ENCODE measurements at places on chromosomes 5 and 9.
A peak's percentile ranks its signal among the peaks of the same experiment; 100 is the strongest.

DNA sequence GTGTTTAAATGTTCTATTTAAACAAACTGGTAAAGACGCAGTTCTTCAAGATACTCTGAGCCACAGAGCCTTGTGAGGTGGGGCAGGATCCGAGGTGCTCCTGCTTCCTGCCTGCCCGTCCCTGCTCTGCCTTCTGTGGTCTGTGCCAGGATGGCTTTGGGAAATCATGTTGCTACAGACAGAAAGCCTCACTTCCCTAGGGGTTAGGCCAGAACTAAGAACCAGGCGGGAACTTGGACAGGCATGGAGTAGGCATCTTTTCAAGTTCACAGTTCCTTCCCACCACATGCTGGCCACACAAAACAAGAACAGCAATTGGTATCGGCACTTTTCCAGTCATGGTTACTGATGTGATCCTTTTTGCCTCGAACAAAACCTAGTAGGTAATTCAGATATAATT lies 67.7 kb upstream of the SPOCK1 start:
- no peak for DNase-seq

DNA sequence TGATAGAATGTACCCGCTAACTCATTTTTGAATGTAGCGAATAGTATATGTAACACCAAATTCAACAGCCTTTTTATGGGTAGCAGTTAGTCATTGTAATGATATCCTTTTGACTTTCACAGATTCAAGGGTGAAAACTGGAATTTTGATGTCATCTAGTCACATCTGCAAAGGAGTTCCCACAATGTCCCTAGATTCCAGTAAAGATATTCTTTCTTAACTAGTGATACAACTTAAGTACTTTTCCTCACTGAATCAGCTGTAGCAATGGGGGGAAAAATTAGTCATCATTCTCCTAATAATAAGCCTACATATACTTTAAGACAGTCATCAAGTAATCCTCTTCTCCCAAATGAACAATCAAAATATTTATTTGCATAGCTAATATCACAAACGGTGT lies 11.5 kb upstream of the SSBP2 start:
- DNase-seq = no peak

GRCh38 chr5:163506095-163506457 lies 657 bp downstream of the MAT2B start:
- no peak for DNase-seq

GRCh38 chr9:21504894-21505293 lies 22.8 kb upstream of the IFNE start:
- DNase-seq = no peak

GRCh38 chr9:88927510-88927909 lies 63.8 kb upstream of the S1PR3 start:
- no peak for DNase-seq

DNA sequence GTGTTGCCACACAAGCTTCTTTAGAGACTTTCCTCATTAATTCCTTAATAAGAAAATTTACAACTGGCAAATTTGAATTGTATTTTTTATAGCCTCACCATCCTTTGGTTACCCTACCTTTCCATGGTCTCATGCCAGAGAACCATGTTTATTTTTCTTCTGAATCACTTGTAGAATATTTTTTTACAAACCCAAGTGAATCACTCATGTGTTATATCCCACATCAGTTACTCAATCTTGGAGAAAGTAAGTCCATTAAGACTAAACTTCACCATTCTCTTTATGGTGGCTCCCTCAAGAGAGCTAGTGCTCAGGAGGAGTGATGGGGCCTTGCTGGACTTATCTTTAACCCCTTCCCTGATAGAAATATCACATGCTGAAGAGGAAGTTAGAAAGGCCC lies 128.9 kb downstream of the SUSD1 start:
- no peak for DNase-seq

- DNase-seq = peak; percentile 37
Measured at GRCh38 chr5:132962429-132963021, 909 bp downstream of the AFF4 start.

DNA sequence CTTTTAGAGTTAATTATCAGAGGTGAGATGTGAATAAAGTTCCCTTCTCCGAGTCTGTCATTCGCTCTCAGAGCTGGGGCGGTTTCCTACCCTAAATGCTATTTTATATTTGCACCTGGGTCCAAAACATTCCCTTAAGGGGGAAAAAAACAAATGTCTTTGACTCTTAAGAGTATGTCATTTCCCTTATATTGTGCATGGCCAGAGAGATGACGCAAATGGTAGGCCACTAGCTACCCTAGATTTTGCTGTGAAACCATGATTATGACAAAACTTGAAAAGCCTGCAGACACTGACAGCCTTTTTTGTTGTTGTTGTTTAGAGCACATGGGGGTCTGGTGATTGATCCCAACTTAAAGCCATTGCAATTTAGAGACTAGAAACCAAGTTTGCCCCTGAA lies 12.8 kb downstream of the DAB2 start:
- no peak for DNase-seq

- no peak for DNase-seq
Measured at GRCh38 chr9:7342229-7342628, 457.3 kb downstream of the DMAC1 start.

Measured in left colon (tissue), 2 donors.